CD8-positive, alpha-beta T cell (primary cell): ENCODE measurements at places on chromosomes 3 and 15.

DNA sequence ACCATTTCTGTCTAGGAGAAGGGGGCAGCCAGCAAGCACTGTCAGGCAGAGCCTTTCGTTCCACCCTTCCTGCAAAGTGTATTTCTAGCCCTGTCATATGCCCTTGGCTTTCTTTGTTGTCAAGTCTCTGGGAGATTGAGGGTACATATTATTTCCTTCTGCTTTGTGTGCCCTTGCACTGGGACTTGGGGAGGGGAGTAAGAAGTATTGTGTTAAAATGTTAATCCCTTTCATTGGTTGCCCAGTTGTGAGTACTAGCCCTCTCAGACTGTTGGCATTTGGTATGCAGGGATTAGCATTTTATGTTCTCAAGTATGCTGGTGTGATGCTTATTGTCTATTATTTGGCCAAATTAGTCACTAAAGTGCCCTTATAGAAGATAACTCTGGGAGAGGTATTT, 63.9 kb downstream of the RBM6 start:
- no peak for DNase-seq

- no peak for DNase-seq
Observed at GRCh38 chr3:150110097-150110496, 139.4 kb upstream of the PFN2 start.

GRCh38 chr15:36414670-36415069, 164.8 kb upstream of the CDIN1 start:
- DNase-seq, result no peak

DNA sequence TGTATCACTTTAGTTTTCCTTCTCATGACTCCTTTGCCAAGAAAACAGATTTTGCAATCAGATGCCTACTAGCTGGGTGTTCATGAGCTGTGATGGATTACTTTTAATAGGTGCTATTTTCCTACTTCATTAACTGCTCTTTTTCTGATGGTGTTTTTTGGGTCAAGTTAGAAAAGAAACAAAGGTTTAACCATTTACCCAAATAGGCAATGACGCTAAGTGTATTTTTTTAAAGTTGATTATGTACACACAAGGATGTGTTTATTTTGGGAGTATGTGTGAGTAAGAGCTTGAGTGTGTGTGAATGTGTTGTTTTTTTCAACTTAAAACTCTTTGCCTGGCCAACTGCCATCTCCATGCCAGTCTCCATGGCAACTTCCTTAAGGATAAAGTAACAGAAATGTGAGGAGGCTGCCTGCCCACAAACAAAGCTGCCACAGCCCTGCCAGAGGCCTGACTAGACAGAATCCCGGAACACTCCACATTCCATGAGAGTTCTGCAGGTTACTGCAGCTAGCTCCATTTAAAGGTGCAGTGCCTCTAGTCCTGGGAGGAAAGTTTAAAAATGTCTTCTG, 215.6 kb upstream of the RBMS3 start:
- DNase-seq, result no peak

- DNase-seq, result no peak
Observed at GRCh38 chr3:73743551-73743950, 118.8 kb upstream of the PDZRN3 start.

DNA sequence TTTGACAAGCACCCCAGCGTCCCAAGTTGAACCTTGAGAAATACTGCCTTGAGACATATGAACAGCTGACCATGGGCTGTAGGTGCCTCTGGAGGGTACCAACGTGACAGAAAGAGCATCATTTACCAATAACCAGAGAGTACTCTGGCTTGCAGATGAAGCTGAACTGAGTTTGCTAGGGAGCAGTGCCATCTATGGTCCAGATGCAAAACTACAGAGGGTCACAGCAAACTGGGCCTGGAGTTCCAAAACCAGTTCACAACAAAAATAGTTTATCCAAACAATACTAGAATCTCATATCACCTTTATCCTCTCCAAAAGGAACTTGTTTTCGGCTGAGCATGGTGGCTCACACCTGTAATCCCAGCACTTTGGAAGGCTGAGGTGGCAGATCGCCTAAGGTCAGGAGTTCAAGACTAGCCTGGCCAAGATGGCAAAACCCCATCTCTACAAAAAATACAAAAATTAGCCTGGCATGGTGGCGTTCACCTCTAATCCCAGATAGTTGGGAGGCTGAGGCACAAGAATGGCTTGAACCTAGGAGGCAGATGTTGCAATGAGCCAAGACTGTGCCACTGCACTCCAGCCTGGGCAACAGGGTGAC, 69.3 kb downstream of the CHAC1 start:
- peak; percentile 34 for DNase-seq

- DNase-seq, result peak; percentile 15
Observed at GRCh38 chr15:89088605-89089315, 504 bp downstream of the ABHD2 start.

DNA sequence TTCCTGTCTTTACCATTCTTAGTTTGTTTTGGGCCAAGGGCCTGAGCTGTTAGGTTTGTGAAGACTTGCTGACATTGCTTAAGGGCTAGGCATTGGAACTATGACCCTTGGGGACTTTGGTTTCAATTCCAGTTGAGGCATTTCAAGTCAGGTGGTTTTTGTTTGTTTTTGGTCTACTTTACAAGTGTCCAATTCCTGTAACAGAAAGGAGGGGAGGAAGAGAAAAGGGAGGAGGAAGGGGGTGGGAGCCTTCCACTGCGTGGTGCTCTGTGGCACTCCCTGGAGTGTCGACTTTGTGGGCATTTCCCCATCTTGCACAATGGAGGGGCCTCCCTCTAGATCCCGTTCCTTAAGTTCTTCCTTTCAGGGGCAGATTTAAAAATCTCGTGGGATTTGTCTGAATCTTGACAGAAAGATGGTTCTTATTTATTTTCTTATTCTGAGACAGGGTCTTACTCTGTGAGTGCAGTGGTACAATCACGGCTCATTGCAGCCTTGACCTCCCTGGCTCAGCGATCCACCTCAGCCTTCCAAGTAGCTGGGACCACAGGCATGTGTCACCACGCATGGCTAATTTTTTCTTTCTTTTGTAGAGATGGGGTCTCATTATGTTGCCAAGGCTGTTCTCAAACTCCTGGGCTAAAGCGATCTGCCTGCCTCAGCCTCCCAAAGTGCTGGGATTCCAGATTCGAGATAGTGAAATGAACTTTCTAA, 59.5 kb upstream of the RYK start:
- DNase-seq, result no peak

GRCh38 chr3:154872074-154872473, 208.0 kb upstream of the MME start:
- no peak for DNase-seq

GRCh38 chr3:116614795-116615362, 94.7 kb upstream of the TUSC7 start:
- no peak for DNase-seq

DNA sequence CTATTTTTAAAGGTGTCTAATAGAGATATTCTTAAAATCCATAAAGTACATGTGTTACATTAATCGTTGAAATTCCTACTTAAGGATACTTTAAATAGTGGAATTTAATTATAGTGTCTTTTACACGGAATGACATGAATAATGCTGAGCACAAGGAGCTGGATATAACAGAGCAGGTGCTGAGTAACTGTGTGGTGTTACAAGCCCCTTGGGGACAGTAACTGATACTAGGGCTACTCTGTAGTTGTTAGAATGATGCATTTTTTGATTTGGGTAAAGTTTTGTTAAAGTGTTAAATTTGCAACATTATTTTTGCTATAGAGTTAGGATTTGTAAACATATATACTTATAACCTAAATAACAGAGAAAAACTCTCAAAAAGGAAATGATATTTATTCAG, 1496.1 kb downstream of the OTOL1 start:
- no peak for DNase-seq

DNA sequence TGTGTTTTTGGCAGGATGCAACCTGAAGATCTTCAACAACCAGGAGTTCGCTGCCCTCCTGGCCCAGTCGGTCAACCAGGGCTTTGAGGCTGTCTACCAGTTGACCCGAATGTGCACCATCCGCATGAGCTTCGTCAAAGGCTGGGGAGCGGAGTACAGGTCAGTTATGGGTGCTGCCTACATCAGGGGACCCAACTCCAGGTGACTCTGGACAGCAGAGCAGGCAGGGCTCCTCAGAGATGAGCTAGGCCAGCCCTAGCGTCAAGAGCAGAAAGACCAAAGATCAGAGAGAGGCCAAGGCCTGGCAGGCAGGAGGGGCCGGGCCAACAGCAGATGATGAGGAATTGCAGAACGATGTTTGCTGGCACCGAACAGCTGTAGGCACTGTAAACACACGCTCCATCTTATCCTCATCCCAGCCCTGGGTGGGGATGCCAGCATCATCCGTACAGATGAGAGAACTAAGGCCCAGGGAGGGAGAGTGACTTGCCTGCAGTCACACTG, 67.1 kb downstream of the AAGAB start:
- DNase-seq, result no peak

- no peak for DNase-seq
Observed at GRCh38 chr3:130687327-130687726, 59.3 kb downstream of the PIK3R4 start.

DNA sequence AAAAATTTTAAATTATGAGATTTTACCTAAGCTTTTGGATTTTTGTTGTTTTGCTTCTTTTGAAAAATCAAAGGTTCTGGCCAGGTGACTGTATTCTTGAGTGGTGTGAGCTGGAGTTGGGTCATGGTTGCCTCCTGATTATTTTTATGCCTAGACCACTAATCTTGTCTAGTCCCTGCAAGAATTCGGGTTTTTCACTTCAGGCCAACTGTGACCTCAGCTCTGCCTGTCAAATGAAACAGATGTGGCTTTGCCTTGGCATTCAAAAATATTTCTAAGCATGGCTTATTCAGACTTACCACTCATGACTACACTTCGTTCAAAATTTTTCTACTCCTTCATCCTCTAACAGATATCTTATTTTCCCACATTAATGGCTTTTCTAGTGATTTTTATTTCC, 25.4 kb upstream of the CDV3 start:
- DNase-seq, result no peak

DNA sequence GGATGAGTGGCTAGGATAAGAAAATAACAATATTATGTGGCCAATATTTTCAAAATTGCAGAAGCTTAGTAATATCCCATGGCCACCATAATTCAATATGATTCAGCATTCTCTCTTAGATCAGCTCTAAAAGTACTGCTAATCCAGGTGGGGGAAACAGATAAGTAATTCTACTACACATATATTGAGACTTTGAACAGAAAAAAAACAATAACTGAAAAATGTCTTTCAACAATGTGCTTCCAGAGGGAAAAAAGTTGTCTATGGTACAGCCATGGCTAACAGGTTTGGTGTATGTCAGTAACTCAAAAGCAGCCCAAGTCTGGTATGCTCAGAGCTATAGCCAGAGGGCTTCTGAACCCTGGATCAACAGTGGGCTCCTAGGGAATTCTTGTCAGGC, 42.4 kb upstream of the PPIB start:
- no peak for DNase-seq

DNA sequence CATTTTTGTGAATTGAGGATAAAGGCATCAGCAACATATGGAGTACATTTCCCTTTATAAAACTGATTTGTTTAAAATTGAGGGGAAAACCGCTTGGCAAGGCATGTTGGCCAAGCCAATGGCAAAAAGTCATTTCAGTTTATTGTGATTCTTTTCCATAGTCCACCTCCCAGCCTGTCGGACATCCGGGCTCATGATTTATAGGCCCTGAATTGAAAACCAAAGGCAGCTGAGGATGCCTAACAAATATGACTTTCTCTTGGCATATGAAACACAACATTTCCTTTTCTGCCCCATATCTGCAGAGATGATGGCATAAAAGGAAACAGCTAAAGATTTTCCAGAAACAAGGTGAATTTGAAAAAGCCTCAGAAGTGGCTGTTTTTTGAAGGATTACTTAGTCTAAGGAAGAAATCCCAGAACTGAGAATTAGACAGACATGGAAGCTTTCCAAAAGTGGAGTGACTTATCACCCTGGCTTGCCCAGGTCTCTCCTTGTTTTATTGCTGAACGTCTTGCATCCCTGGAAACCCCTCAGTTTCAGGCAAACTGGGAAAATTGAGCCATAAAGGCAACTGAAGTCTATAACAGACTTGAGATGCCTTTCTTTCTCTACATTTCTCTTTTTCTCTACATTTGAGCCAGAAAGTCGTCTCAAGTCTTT, 74.0 kb downstream of the COL8A1 start:
- DNase-seq, result no peak

DNA sequence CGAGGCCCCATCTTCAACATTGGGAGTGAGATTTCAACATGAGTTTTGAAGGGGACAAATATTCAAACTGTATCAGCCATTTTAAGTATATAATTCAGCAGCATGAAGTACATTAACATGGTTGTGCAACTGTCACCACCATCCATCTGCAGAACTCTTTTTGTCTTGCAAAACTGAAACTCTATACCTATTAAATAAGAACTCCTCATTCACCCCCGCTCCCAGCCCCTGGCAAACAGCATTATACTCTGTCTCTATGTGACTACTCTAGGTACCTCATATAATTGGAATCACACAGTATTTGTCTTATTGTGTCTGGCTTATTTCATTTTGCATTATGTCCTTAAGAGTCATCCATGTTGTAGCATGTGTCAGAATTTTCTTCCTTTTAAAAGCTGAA, 110.1 kb downstream of the MAP2K5 start:
- DNase-seq, result no peak

- DNase-seq, result no peak
Observed at GRCh38 chr3:42871592-42872196, 4.0 kb downstream of the CYP8B1 start.

GRCh38 chr3:9820543-9820942, 10.5 kb downstream of the TTLL3 start:
- DNase-seq, result no peak

DNA sequence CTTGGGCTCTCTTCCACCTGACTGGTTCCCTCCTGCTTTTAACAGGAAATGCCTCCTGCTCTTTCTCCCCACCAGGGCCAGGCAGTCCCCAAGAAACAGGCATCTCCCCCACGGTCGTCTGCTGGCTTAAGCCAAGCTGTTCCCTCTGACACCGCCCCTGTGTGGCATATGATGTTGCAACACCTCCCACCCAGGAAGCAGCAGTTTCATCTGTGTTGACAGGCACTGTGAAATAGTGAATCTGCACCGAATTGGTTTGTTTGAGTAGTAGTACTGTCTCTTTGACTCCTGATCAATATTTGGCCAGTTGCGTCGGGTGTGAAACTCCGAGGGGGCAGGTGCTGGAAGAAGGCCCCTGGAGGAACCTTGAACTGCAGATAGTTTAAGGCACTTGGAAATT, 188.8 kb downstream of the FEZF2 start:
- no peak for DNase-seq

- DNase-seq, result no peak
Observed at GRCh38 chr3:7841451-7841850, 660.2 kb upstream of the LMCD1 start.
